Renal pelvis (tissue), 12 donors: ENCODE measurements at places on chromosomes 6 and 20.

DNA sequence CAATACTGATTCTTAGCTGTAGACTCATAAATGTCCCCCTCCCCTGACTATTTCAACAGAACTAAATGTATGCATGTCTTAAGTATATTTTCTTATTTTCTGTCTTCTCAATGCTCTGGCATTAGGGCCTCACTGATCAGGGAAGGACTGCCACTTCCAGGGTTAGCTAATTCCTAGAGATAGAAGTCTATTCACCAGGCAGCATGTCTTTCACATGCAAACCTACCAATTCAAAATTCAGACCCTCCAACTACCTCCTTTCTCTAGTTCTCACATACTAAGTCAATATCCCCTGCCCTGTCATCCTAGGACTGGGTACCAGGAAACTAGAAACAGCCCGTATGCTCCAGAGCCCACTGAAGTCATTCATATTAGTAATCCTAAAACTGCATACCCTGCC, 132.3 kb downstream of the RALGAPA2 start:
- no peak for DNase-seq

DNA sequence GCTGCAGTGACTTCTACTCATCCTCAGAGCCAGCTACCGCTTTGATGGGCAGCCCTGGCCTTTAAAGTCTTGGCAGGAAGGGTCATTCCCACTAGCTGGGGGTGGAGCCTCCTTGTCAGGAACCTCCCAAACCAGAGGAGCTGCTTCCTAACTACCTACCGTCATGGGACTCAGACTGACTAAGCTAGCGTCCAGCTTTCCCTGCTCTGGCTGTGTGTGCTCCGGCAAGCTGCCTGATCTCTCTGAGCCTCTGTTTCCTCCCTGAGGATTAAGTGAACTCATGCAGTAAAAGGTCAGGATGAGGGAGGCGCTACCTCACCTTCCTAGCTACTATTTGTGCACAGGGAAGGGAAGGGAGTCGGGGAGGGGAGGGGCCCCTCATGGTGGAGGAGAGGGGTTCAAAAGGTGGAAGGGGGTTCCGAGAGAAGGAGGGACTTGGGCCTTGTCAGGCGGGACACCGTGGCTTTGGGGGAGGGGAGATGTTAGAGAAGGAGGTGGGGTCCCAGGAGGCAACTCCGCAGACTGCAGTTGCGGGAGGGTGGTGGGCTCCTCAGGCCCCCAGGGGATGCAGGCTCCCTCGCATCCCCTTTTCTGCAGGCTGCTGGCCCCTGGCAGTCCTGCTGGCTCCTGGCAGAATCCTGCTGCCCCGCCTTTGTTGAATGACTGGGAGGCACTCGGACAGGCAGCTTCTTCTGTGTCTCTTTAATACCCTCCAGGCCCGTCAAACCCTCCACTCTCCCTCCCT, 9.8 kb downstream of the DUSP15 start:
- DNase-seq = no peak

GRCh38 chr6:21357262-21357661, 236.3 kb upstream of the SOX4 start:
- DNase-seq = no peak

DNA sequence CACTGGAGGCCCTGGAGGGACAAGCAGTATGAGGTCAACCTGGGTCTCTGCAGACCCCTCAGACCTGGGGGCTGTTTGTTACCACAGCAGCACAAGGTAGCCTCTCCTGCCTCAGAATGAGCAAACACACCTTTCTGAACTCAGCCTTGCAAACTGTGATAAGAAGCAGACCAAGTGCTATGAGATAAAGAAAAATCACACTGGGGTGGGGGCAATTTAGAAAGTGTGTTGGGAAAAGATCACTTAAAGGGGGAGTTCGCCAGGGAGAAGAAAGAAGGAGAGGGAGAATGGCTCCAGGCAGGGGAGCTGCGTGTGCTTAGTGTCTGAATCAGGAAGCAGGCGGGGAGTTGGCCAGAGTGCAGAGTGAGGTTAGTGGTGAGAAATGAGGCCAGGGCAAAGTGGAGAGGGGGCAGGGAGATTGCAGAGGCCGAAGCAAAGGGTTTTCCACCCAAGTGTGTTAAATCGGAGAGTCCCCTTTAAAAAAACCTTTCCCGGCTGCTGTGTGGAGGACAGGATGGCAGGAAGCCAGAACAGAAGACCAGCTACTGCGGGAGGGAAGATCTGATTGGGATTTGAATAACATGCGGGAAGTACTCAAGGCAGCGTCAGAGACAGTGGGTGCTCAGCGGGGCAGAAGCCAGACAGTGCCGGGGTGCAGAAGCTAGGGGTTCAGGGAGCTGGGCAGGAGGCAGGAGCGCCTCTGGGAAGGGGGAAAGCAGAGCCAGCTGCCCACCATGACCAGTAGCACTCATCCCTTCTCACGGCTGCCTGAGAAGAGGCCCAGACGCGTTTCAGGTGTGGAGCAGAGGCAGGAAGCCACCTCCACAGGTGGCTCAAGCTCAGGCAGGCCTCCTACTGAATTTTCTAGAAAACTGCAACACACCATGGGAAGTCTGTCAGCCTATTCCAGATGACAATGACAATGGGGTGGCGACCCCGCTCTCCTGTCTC, 9.0 kb downstream of the ADA start:
- peak; percentile 66 for DNase-seq
